Fibroblast of skin of left quadriceps (primary cell): ENCODE measurements at places on chromosomes 7 and 10.

DNA sequence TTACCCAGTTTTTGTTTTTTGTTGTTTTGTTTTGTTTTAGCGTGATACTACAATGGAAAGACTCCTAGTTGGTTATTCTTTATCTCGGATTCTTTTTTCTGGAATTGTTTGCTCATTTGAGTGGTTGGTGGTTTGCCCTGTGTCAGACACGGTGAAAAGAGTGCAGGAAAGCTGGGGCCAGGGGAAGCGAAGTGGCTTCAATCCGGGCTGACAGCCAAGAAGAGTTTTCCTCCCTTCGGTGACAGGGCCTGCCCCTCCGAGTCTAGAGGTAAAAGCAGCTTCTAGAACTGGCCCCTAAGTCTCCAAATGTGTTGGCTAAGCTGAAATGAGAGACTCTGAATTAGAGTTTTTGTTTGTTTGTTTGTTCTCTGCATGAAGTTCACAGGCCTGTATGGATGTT is 5.7 kb upstream of the AP5Z1 start:
- DNase-seq: no peak

- DNase-seq: no peak
Observed at GRCh38 chr10:36423821-36424248, 701.6 kb upstream of the ANKRD30A start.

GRCh38 chr7:154953006-154953684 is 49.8 kb downstream of the PAXIP1 start:
- DNase-seq: peak; percentile 5

DNA sequence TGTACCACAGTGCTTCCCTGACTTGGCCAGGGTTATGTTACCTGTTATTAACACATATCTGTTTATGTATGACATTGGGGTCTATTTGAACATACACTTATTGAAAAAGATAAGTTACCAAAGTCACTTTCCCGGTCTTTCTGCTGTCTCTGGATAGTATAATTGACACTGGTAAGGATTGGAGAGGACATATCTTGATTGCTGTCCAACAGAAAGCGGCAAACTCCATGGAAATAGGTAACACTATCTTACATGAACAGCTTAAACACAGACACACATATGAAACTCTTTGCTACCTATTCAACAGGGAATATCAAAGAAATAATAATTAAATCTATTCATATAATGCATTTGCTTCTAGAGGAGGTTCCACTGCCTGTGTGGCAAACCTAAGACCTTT is 282.5 kb upstream of the AOAH start:
- DNase-seq: no peak

GRCh38 chr10:4120096-4120853 is 335.3 kb upstream of the KLF6 start:
- no peak for DNase-seq

- no peak for DNase-seq
Observed at GRCh38 chr10:79007421-79008319, 61.1 kb upstream of the ZMIZ1 start.

DNA sequence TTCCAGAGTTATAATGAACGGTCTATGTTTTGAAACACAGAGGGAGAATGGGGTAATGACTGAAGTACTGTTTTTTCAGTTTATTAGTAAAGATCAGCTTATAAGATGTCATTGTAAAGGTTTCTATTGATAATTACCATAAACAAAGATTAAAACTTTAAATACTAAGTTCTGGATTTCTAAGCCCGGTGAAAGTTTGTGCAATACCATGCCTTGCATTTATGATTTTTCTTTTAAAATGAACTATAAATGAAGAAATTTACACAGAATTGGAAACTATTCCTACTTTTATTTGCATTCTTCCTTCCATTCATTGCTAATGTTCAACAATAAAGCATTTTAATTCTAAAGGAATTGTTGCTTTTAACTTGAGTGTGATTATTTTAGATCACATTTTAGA is 4.9 kb downstream of the MEOX2 start:
- DNase-seq: no peak

- DNase-seq: no peak
Observed at GRCh38 chr10:61835069-61835945, 66.2 kb upstream of the ARID5B start.
